ENCODE measurements at places on chromosomes 7 and 10.
A peak's percentile ranks its signal among the peaks of the same experiment; 100 is the strongest.

DNA sequence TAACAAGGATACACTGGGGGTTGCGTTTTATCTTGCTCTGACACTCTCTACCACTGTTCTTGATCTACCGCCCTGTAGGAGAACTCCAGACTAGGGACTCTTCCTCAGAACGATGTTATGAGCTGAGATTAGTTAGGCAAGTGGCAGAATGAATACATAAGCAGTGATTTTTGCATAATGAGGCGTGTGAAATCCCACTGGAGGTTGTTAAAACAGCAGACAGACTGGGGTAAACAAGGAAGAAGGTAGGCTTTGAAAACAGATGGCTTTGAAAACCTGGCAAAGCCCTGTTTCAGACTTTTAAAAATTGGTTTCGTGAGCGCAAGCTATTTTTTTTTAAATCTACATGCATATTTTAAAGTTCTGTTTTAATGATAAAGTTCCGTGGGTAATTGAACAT is 785.2 kb downstream of the TYW1 start:
- no peak for DNase-seq

- DNase-seq: no peak
These were observed 35.4 kb downstream of the CPED1 start for GRCh38 chr7:121023683-121024511.

GRCh38 chr10:873020-873419 is 58.5 kb downstream of the LARP4B start:
- no peak for DNase-seq

DNA sequence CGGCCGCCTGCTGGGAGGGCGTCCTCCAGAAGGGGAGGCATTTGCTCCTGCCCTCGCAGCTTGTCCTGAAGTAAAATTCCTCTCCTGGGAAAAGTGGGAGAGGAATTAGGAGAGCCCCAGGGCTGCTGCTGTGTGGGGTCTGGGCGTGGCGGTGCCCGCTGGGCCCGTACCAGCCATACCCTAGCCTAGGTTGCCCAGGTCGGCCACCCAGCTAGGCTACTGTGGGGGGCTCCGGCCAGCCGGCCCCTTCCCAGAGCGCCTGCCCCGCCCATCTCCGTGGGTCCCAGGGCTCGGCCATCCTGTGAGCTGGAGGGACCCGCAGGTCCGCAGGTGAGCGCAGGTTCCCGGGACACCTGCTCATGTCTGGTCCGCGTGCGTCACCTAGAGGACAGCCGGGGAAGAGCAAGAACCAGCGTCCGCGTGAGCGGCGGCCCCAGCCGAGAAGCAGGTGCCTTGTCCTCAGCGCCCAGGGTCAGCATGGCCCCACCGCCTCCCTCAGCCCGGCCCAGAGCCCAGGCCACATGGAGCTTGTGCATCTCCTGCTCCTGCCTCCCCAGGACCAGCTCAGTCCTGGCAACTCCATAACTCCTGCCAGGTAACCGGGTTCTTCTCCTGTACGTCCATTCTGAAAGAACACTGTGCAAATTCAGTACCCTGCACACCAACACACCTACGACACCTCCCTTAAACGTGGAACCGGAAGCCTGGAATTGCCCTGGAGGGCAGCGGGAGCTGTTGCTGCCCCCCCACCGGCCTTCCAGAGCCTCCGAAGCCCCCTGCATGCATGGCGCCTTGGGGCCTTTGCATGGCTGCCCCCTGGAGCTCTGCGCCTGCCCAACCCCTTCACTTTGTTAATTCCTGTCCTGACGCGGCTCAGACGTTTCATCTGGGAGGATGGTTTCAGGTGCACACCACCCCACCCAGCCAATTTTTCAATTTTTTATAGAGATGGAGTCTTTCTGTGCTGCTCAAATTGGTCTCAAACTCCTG is 22.8 kb upstream of the FOXL3 start:
- no peak for DNase-seq

GRCh38 chr7:130432886-130433285 is 7.9 kb downstream of the CEP41 start:
- no peak for DNase-seq

DNA sequence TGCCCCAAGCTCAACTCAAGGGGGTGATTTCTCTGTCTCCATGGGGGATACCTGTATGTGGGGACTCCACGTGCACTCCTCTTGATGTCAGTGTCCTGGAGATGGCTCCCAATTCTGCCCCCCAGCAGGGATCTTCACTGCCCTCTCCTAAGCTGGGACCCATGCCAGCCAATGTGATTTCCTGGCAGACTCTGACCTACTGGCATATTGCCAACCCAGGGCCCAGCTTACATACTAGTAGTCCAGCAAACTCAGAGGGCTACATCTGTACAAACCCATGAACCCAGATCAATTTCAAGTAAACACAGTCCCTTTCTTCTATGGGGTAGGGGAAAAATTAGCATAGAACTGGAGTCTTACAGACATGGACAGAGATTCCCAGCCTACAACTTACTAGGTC is 26.2 kb upstream of the BMPR1A start:
- DNase-seq: peak; percentile 3

DNA sequence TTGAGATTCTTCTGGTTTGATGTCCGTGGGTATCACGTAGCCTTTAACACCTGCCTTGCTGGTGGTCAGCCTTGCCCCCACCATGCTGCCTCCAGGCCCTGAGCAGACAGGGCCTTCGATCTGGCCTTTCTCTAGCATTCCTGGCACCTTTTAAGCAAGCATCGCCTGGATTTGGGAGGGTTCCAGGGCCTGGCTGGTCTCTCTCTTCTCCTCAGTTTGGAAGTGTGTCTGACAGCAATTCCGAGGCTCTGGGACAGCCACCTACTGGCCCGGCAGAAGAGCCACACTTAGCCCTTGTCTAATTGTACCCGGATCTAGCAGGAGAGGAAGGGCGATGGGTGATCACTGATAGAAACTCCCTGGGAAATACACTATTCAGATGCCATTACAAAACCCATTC is 441.3 kb upstream of the MKI67 start:
- no peak for DNase-seq

- DNase-seq: no peak
These were observed 29.8 kb downstream of the SEM1 start for GRCh38 chr7:96679886-96680285.

GRCh38 chr10:119209736-119210355 is 2.5 kb downstream of the GRK5 start:
- DNase-seq: no peak

GRCh38 chr10:110190170-110190569 is 17.2 kb upstream of the MXI1 start:
- no peak for DNase-seq

GRCh38 chr7:1626769-1627168 is 43.3 kb upstream of the ELFN1 start:
- DNase-seq: no peak

DNA sequence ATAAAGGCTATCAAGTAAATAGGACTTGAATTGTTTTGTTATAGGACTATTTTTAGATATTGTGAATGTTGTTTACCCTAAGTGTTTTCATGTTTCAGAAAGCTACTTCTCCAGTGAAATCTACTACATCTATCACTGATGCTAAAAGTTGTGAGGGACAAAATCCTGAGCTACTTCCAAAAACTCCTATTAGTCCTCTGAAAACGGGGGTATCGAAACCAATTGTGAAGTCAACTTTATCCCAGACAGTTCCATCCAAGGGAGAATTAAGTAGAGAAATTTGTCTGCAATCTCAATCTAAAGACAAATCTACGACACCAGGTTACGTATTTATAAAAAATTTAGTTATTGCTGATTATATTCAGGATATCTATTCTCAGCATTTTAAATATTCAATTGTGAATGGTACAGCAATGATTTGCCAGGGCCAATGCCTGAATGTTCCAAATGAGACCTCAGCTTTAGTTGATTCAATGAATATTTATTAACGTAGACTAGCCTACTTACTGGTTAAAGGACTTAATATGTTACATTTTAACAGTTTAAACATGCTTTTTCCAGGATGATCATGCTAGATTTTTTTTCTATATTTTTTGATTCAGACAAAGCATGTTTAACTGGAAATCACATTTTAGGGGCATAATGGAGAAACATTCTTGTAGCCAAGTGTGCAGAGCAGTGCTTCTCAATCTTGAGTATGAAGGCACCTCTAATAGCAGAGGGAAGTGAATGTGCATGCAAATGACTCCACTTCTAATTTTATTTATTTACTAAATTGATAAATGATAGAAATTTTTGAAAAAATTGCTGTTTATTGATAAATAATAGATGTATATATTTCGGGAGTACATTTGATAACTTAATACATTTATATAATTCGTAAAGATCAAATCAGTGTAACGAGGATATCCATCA is 18.2 kb downstream of the ANLN start:
- DNase-seq: no peak

- DNase-seq: peak; percentile 49
These were observed 41.0 kb downstream of the ZEB1 start for GRCh38 chr10:31359979-31360378.

DNA sequence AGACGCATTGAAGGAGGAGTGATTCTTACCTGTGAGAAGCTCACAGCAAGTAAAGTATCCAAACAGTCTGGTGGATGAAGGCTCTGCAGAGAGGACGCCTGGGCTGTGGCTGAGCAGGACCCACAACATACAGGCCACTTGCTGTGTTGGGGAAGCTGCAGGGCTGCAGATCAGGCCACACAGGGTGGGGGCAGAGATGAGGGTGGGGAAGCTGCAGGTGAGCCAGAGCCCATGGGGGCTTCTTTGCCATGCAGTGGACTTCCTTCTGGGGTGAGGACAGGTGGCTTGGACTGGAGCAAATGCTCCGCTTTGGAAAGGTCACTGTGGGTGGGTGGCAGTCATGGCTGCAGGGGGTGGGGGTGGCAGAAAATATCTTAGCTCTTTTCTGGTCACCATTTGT is 214.8 kb downstream of the GLRX3 start:
- DNase-seq: no peak

GRCh38 chr7:70210936-70211310 is 612.6 kb downstream of the AUTS2 start:
- DNase-seq: no peak

DNA sequence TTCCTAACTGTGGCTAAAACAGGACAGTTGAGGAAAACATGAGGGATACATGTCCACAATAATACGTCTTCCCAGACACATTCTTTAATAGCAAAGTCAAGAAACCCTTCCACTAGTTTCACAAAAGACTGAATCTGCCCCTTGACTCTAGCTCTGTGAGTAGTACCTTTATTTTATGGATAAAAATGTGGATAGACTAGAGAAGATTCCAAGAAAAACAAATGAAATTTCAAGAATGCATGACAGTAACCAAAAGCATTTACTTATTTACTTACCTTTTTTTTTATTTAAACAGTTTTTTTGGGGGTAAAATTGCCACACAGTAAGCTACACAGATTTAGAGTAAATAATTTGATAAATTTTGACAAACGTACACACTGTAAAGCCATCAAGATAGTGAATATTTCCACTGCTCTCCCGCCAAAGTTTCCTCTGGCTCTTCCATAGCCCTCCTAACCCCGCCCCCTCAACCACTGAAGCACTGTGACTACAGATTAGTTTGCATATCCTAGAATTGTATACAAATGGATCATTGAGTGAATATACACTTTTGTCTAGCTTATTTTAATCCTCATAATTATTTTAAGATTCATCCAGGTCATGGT is 420.4 kb upstream of the ZMIZ1 start:
- DNase-seq: no peak

DNA sequence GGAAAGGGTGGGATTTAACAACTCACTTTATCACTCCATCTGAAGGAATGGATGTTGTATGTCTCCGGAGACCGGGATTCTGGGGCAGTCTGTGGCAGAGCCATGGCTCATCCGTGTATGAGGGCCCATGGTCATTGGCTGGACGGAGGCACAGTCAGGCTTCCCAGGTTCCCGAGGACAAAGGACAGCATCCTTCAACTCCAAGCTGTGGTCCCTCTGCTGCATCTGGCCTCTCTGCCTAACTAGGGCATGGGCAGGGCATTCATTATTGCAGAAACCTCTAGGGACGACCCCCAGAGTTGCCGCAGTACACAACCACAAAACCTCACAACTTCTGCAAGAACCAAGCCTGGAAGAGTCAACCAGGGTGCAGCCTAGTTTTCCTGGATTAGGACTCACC is 525.2 kb downstream of the GLRX3 start:
- DNase-seq: no peak

GRCh38 chr10:119782981-119783664 is 57.3 kb downstream of the INPP5F start:
- DNase-seq: no peak

DNA sequence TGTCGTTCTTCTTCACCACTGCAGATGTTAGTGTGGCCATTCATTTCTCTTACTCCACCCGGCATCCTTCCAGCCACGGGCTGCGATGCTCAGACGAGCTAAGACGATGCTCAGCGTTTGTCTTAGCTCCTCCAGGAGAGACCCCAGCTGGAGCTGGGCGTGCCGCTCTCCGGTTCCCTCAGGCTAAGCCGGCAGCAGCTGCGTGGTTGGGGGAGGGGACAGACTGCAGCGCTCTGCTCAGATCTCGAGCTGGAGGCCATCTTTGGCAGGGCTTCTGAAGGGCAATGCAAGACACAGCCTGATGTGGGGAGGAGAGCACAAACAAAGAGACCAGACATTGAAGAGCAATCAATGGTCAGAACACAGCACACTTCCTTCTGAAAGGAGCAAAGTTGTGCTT is 4.8 kb downstream of the INA start:
- DNase-seq: peak; percentile 40

DNA sequence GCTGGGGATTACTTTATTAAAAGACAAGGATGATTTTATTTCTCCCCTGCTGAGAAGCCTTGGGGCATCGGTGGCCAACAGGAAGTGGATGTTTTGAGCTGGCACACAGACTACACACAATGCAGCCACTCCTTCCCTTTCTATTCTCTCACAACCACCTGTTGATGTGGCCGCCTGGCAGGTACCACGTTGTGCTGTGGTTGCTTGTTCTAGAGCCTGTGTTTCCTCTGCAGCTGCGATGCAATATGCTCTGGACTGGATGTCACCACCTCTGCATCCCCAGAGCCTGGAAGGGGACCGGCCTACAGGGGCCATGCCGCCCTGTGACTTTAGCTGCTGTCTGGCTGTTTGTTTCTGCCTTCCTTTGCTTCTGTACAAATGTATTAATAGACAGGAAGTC is 195.7 kb upstream of the CELF2 start:
- no peak for DNase-seq

GRCh38 chr7:2812114-2812487 is 32.0 kb downstream of the GNA12 start:
- DNase-seq: no peak

DNA sequence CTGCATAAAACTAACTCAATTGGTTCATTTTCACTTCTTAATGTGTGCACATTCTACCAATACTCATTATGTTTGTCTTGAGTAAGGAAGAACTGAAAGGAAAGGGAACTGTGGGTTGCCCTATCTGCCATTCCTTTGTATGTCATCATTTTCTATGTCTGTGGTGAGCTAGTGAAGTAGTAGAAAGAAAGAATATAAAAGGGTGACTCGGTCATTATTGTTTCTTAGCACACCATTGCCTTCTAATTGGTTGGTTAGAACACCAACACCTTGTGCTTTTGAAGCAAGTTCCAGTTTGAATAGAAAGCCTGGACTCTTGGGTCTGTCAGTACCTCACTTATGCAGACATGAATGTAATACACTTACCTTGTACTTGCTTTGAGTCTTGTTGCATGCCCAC is 64.3 kb upstream of the MDFIC start:
- DNase-seq: no peak

- DNase-seq: no peak
These were observed 94.0 kb downstream of the DIP2C start for GRCh38 chr10:595473-595872.

- no peak for DNase-seq
These were observed 20.2 kb downstream of the SLC16A12 start for GRCh38 chr10:89515031-89515841.

- DNase-seq: no peak
These were observed 71.2 kb downstream of the SVIL start for GRCh38 chr10:29563420-29564035.

All from NCI-H748 treated with DMSO at 0.1 percent for 48 hours (cell line).